MCF 10A (cell line): ENCODE measurements at places on chromosomes 13 and 19.

- no peak for DNase-seq
These were observed 902 bp upstream of the ZNF428 start for GRCh38 chr19:43620061-43621001.

GRCh38 chr13:50162567-50162966, 147.3 kb downstream of the KCNRG start:
- DNase-seq = no peak

GRCh38 chr19:2754659-2755447, 15.0 kb upstream of the SLC39A3 start:
- no peak for DNase-seq

GRCh38 chr19:55635856-55636440, 4.9 kb upstream of the ZNF580 start:
- DNase-seq = no peak

DNA sequence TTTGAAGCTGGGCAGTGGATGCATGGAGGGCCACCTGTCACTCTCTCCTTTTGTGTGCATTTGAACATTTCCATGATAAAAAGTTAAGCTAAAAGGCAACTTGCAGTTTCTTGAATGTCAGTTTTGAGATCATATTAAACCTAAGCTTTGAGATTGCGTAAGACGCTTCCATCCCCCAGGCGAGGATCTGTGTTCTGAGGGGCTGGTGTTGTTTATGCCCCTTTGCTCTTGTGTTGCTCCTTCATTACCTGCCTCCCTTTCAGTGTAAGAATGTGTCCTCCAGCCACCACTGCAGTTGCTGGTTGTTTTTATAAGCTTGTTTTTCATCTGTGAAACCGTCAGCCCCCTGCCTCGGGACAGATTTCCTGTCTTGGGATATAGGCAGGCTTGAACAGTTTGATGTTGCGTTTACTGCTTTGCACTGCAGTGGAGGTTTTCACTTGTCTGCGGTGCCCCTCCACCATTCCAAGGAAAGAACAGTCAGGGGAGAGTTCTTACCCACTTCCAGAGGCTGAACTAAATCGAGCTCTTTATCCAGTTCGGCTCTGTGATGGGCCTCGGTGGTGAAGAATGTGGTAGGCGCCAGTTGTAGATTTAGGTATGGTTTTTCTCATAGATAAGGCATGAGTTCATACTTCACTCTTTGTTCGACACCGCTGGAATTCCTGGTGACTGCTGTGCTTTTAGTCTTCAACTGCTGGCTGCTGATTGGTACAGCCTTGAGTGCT, 96.8 kb downstream of the ARHGEF7 start:
- DNase-seq = no peak

DNA sequence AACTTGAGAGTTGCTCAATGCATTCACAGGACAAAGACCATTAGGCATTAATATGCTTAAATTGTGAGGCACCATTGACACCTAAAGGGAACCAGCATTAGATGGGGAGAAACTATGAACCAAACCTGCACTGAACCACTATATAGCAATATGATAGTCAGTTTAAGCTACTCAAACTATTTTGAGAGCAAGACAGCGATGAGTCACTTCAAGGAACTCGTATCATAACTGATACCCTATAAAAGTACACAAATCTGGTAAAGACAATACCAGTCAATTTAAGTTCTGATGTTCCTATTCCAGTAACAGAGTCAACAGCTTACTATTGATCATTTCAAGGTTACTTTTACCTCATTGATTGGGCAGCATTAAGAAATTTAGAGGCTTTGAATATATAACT, 151.3 kb upstream of the ATXN8OS start:
- no peak for DNase-seq

DNA sequence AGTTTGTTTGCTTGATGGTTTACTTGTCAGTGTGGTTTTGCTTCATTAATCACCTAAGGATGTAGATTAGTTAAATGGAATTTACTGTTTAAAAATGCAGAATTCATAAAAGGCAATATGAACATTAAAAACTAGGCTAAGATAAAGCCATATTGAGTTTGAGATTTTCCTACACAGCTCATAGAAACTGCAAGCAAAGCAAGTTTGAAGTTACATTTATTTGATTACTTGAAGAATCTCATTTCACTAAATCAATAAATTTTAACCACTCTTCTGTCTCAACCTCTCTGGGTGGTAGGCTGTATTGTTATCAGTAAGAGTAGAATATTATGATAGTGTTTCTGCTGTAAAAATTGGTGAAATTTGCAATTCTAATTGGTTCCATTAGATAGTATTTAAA, 1180.7 kb upstream of the SLC10A2 start:
- no peak for DNase-seq

DNA sequence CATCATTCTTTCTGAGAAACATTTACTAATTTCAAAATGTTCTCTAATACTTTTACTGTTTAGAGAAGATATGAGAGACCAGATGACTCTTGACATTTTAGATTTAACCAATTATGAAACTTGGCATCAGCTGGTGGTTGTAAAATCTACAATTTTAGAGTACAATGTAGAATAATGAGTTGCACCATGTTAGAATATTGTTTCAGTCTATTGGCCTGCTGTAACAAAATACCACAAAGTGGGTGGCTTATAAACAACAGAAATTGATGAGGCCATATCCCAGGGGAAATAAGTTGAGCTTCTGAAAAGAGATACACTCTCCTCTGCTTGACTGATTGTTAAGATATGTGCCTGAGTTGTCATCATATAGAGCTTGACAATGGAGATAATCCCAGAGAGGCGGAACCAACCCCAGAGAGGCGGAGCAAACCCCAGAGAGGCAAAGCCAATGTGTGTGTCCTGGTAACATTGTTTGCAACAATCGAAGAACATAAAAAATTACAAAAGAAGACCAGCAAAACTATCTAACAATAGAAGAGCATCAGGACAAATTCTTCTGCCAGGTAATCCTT, 373.0 kb upstream of the SLITRK1 start:
- no peak for DNase-seq

DNA sequence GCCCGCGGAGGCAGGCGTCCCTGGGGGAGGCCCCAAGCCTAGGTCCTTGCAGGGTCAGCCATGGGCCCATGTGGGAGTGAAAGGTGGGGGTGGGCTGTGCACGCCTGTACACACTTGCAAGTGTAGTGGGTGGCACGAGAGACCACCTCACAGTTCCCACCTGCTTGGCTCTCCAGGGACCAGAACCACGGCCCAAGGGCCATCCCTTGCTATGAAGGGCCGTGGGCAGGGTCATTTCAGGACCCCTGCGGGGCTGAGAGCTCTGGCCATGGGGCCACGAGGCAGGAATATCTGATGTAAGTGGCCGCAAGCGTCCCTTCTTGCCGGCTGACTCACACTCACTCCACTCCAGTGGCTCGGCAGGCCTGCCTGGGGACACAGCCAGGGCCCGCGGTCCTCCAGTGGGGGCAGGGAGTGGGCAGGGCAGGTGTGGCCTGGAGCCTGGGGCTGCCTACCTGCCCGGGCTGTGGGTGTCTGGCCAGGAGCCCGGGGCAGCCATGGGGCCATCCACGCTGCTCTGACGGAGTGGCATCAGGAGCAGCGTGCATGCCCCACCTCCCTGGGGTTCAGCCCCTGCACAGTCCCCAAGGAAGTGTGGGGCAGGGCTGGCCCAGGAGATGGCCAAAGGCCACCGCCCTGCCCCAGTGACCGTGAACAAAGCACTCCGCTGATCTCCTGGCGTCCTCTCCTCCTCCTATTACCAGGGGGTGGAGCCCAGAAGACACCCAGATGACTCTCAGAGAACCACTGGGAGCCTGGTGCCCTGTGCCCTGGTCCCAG, 8.6 kb upstream of the MKNK2 start:
- DNase-seq = peak; percentile 97

GRCh38 chr13:37127691-37128241, 22.3 kb upstream of the CSNK1A1L start:
- no peak for DNase-seq

- no peak for DNase-seq
These were observed 10.5 kb downstream of the STOML3 start for GRCh38 chr13:38979891-38980749.
